ENCODE measurements at places on chromosomes 3 and 15.

DNA sequence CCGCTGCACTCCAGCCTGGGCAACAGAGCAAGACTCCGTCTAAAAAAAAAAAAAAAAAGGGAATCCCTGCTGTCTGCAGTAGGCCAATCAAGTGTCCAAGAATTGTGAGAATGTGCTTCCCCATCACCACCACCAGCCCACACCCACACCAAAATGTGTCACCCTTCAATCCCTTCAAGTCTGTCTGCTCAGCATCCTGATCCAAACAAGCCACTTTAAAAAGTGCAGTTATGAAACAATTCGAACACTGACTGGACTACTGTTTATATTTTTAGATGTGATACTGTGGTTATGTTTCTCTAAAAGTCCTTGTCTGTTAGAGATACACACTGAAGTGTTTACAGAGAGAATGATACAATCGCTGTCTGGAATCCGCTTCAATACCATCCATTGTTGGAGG is 78.1 kb upstream of the CGNL1 start:
- DNase-seq: no peak

DNA sequence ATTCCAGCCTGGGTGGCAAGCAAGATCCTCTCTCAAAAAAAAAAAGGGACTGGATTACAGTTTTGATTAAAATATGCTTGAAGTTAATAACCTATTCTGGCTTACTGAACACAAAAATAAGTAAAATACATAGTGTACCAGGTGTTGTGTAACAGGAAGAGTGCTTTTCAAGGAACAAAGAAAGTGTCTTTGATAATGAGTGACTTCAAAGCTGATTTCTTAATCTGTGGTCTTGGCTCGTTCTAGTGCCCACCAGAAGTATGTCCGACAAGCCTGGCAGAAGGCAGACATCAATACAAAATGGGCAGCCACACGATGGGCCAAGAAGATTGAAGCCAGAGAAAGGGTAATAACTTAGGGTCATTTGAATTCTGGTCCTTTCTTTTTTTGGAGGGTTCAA is 4.0 kb downstream of the RPL14 start:
- no peak for DNase-seq

GRCh38 chr3:128482666-128483656 is 10.0 kb downstream of the GATA2 start:
- no peak for DNase-seq

DNA sequence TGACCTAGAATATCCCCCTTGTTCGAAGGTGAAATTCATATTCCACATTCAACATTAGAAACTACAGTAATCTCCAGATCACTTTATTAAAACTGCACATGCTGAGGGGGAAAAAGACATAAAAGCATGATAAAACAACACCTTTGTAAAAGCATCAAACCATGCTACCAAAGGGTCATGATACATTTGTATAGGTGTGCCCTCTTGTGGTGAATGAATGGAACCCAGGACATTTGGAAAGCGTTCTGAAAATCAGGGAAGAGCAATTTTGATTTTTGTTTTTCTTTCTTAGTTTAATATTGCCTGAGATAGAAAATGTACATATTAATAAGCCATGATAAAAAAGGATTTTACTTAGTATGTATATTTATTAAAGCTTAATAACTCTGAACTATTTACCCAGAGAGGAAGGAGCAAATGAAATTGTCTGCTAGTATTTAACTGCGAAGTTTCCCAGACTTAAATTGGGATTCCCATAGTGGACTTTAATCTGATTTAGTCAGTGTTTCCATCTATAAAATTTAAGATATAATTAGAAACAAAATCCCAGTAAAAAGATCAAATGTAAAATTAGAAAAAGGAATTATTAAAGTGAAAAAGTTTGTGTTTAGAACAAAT is 105.8 kb upstream of the ARL6 start:
- no peak for DNase-seq

GRCh38 chr3:33513262-33513863 is 73.2 kb upstream of the UBP1 start:
- DNase-seq: no peak

GRCh38 chr15:68192117-68192516 is 13.0 kb downstream of the CALML4 start:
- DNase-seq: no peak

- DNase-seq: no peak
These were observed 171.0 kb upstream of the SLC24A5 start for GRCh38 chr15:47949815-47950214.

- no peak for DNase-seq
These were observed 226.7 kb downstream of the THSD4 start for GRCh38 chr15:71341811-71342550.

DNA sequence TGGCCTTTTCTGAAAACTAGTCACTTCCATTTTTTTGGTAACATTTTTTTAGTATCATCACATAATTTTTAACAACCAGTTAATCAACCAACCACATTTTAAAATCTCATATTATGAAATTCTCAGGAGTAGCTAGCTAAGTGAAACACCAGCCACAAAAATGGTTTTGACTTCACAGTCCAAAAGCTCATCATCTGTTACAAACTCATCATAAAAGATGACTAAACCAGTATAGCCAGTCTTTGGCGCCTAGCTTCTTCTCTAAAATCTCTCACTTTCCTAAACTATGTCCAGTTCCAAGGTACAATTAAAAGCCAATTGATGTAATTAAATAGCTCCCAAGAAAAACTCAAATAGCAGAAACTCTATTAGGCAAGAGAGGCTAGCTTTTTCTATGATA is 88.2 kb upstream of the ZNF385D start:
- no peak for DNase-seq

DNA sequence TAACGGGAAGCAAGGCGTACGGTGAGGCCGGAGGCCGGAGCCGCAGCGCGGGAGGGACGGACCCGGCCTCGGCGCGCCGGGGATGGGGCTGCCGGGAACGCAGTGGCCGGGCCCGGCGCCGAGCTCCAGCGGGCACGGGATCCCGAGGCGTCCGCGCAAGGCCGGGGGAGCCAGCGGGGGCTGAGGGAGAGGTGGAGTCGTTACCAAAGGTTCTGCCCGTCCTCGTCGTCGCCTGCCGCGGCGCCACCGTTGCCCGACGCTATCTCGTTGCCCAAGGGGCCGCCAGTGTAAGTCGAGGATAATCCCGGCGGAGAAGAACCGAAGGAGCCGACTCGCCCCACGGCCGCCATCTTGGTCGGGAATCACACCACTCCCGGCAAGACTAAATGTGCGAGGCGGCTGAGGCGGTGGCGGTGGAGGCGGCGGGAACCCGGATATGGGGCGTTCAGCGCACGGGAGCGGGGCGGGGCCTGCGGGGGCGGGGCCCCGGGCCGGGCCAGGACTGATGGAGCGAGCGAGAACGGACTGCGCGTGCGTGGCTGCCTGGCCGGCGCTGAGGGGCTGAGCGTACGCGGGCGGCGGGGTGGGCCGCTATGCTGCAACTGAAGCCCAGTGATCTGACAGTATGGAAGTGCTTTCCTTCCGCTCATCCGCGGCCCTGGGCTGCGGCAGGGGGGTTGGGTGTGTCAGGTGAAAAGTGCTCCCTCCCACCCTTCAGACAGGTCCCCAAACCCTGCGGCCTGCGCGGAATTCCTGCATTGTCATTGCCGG is at the start of gene DYNC1LI1:
DYNC1LI1 (minus strand) TSS at position 438 of the 771 bp plus-strand sequence; CDS start at position 350, 88 bp downstream.
- peak; percentile 91 for DNase-seq

DNA sequence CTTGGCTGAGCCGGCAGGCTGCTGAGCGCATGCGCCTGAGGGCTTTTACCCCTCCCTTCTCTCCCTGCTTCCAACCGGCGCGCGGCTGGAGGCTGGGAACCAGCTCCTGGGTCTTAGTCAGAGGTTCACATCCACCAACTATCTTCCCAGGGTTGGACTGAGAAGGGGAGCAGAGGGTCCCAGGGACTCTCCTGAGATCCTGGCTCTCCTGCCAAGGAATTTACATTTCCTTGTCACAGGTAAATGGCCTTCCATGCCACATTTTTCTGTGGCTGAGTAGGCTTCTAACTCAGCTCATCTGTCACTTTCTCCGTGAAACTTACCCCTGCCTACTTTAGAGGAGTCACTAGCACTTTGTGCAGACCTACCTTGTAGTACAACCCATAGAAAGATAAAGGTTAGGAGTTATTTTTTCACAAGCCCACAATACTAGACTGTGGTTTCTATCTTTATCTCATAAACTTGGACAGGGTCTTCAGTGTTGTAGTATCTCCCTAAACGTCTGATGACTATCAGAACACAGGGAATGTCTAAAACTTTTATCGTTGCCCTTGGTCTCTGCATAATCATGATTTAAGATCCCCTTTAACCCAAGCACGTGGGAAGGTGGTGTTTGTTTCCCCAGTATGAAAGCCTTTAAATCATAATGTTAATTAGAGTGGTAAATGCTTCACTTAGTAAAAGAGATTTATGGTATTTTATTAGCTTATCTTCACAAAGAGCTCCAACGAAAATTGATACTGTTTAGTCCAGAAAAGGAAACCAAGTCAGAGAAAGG is 638 bp upstream of the TBC1D5 start:
- DNase-seq: no peak

DNA sequence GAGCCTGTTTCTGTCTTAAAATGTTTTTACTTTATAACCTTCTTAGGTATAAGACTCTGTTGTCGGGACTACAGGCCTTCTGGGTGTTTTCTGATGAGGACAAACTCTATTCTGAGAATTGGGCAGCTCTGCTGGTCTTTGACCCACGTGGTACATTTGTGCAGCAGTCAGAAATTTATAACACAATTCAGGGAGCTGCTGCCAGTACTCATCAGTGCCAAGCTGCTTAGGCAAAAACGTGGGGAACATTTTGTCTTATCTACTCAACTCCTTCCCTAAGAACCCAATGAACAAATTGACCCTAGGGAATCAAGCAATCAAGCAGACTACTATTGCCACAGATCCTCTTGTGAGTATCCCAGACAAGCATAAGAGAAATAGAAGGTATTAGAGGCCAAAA is 180.7 kb upstream of the PDZRN3 start:
- peak; percentile 15 for DNase-seq

DNA sequence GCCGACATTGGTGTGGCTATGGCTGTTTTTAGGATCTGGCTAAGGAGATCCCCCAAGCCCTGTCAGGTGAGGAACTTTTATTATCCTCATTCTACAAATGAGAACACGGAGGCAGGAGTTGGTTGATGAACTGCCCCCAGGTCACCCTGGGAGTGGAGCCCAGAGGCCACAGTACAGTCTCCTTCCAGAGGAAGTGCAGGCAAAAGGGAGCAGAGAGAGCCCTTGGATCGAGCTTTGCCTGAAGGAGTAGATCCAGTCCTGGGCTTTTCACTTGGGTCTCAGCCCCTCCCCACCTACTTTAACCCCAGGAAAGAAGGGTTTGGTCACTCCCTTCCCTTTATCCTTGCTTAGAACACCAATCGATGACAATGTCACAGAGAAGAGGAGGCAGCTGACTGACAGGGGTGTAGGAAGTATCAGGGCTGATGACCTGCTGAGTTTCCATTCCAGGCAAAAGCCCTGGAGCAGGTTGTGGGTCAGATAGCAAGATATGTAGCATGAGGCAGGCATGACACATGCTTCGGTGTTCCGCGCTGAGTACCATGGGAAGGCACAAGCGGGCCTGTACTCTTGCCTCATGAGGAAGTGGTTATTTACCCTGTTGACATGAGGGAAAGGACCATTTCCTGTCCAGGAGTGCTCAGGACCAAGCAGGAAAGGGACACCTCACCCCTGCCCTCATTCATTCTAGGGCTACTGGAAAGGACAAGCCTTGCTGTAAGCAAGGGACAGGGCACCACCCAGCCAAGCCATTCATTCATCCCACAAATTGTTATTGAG is 5.8 kb upstream of the PLA2G4D start:
- no peak for DNase-seq

DNA sequence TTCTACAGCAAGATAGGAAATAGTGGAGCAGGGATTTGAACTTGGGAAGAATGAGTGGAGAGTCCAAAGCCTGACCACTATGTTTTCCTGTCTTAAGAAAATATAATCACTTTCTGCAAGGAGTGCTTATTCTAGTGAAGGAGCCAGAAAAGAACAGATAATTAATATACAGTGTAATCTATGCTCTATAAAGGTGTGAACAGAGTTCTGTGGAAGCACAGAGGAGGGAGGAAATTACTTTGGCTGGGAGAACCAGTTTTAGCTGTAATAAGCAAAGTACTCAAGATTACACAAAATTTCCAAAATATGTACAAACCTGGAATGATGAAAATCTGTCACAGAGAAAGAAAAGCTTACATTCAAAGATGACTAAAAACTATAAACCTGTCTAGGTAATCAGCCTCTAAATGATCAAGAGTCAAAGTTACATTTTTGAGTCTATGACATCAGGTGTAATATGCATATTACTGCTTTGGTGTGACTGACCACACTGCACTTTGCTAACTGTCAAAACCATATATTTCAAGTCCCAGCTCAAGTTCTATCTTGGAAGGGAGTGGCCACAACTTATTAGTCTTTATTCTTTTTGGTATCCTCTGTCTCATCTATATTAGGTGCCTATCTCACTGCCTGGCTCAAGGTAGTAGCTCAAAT is 40.7 kb upstream of the MB21D2 start:
- no peak for DNase-seq

- no peak for DNase-seq
These were observed 94.3 kb upstream of the RNF7 start for GRCh38 chr3:141643796-141644195.

DNA sequence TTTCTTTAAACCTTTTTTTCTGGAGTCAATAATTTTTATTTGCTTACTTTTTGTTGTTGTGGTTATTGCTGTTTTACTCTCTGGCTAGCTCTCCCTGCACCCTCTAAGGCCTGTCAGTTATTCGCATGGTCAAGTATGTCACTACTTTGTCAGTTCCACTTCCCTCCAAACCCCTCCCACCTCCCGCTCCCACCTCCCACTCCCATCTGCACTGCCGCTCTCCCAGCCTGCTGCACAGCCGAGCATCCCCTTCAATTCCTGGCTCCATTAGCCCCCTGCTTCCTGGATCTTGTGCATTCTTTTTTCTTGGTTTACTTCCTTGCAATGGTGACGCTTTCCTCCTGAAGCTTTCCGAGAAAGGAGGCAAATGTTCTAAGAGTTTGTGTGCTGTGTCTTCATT is 218.0 kb downstream of the XXYLT1 start:
- no peak for DNase-seq

DNA sequence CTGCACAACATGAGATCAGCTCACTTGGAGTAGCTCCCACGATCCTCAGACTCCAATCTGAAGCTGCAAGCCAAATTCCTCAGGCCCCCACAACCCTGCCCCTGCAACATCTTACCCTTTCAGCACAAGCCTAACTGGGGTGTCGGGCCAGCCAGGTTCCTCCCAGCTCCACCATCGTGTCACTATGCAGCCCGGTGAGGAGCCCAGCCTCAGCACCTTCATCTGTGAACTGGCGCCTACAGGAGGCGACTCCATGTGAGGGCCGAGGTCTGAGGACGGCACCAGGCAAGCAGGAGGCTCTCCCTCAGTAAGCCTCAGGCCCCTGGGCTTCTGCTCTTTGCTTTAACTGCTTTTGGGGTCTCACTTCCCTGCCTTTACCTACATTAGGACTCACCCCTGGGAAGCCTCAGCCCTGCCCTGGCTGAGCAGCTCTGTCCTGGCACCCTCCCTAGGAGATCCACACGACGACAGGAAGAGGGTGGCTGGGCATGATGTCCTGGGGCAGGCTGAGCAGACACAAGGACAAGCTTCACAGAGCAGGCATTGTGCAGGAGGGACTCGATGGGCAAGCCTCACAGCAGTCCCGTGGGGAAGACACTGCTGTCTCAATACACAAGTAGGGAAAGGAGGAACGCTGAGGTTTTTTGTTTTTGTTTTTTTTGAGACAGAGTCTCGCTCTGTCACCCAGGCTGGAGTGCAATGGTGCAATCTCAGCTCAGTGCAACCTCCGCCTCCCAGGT is 104.6 kb downstream of the ADAMTS17 start:
- no peak for DNase-seq

GRCh38 chr3:45008117-45008516 is 18.0 kb upstream of the CLEC3B start:
- no peak for DNase-seq

GRCh38 chr15:39453620-39454019 is 127.3 kb upstream of the THBS1 start:
- DNase-seq: no peak
